Activated CD4-positive, alpha-beta T cell treated with anti-CD3 and anti-CD28 coated beads, Interleukin-2, amount 50 U/mL, for 1 hour (primary cell): ENCODE measurements at places on chromosomes 11 and 22.

GRCh38 chr11:31645747-31646146, 136.2 kb downstream of the ELP4 start:
- DNase-seq: no peak

DNA sequence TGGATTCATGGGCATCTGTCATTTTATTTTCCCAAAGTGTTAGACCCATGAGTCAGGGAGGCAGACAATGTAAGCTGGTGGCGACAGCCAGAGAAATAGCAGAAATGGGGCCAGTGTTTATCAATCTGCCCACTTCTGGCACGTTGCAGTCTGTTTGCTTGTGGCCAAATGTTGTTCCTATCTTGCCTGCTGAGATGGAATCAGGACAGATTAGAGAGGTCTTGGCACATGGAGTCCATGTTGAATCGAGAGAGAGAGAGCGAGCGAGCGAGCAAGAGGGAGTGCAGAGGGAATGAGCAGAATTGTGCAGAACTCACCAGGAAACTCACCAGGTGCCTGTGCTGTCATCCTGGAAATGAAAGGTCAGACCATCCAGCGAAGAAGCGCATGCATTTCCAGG, 21.9 kb upstream of the PARVG start:
- DNase-seq: no peak

DNA sequence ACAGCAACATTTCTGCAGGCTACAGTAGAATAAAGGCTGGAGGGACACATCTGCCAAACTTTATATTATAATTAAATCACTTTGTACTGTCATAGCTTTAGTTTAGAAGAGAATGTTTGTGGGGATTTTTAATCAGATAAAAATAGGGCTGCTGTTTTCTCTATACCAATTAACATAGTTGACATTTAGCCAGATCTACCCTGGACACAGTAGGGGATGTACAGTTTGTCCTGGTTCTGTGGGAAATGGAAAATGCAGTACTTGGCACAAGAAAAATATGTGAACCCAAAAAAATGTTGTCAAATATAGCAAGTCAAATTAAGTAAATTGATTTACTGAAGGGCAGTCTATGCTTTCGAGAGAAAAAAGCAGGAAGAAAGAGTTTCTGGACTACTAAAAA, 20.8 kb upstream of the PICALM start:
- no peak for DNase-seq

DNA sequence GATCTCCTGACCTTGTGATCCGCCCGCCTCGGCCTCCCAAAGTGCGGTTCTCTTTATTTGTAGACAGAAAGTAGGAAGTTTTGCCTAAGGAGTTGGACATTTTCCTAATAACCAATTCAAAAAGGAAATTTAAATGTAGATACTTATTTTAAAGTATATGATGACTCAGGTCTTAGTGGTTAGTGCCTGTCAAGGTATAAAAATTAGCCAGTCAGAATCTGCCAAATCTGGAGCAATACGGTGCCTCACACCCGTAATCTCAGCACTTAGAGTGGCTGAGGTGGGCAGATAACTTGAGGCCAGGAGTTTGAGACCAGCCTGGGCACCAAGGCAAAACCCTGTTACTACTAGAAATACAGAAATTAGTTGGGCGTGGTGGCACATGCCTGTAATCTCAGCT, 86.7 kb upstream of the RASSF10 start:
- no peak for DNase-seq

DNA sequence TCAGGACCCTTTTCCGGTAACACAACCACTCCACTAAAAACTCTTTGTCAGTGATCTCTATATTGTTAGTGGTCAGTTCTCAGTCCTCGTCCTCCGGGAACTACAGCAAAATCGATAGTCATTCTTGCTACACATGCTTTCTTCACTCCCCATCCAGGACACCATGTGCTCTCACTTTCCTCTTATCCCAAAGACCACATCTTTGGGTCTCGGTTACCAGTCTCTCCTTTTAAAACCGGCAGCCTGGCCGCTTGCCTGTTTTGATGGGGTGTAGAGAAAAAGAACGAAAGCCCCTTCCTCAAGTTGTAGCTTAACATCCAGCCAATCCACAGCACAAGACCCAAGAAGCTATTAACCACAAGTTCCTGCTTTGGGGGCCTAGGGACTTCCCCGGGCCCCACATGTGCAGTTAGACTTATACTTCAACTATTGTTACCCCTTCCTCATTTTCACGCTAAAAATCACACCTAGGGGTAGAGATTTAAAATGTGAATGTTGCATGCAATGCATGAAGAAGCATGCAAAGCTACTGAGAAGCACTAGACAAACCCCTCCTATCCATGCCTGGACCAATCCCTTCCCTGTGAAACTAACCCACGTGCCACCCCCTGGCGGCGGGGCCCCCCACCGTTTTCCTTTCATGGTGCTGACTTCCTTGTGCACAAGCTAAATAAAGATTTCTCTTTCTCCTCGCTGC, 1.5 kb upstream of the TOLLIP start:
- peak; percentile 55 for DNase-seq

GRCh38 chr11:96052921-96053651, 129.2 kb upstream of the MTMR2 start:
- DNase-seq: no peak

DNA sequence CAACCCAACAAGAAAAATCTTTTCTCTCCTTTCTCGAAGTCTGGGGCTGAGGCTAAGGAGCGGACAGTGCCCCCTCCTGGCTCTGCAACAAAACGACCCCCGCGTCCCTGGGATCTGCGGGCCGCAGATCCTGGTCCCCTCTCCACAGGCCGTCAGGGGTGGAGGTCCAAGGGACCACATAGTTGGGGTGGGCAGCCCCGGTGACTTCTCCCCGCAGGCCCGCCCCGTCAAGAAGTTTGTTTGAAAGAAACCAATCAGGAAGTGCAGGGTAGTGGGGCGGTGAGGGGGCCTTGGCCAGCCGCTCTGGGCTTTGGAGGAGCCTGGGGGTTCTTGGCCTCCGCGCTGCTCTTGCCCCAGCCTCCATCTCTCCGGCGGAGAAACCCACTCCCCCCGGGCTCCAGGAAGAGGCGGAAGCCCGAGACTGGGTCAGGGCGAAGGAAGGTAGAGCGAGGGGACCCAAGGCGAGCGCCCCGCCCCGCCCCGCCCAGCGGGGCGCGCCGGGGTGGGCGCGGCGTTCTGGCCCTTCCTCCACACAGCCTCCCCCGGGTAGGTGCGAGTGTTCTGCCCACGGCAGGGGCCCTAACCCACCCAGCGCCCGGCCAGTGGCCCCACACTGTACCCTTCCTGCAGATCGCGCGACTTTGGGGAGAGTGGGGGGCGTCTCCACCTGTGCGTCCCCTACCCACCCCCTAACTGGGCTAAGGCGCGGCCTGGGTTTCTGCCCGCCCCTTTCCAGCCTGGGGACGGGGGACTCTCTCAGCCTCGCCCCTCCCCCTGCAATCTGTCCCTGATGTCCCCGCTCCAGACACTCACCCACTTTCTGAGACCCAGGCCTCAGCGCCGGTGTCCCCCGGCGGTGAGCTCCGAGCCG, 1.3 kb downstream of the TP53I11 start:
- peak; percentile 38 for DNase-seq

DNA sequence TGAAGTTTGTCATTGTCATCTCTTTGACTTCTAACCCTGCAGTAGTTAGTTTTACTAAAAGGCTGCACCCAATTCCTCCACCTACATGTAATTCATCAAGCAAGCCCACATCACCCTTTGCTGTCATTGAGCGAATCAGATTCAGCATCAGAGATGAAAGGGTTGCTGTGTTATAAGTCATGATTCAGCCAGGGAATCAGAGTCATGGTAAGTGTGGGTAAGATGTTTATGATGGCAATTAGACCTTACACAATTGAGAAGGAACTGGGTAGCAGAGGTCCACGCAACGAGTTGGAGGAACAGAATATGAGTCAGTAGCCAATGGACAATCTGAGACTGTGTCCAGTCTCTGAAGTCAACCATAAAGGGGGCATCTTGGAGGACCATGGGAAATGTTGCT, 162.8 kb upstream of the SNX19 start:
- no peak for DNase-seq

DNA sequence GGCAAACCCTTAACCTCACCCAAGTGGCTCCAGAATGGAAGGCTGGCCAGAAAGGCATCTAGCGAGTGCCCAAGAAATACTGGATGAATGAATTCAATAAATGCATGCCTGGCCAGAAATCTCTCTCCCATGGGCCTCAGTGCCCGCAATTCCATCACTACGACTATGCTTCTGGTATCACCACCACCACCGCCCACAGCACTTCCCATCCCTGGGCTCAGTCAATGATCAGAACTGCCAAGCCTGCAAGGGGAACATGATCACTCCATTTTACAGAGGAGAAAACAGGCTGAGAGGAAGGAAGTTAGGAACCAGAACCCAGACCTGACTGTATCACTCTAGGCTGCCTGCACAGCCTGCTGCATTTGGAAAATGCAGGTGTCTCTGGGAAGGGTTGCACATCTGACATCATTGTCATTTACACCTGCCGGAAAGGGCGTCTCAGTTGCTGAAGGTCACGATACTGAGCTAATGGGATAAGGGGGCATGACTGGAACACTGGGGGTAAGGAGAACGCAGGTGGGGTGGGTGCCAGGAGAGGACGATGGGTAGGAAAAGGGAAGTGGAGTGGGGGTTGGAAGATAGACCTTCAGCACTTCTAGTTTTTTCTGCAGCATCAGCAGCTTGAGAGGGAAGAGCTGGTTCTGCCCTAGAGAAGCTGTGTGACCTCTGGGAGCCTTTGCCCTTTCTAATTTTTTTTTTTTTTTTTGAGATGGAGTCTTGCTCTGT, 3.2 kb downstream of the GPR152 start:
- DNase-seq: no peak

- DNase-seq: no peak
Measured at GRCh38 chr22:39554151-39554550, 16.4 kb upstream of the CACNA1I start.

- no peak for DNase-seq
Measured at GRCh38 chr11:2693271-2694261, 6.2 kb downstream of the KCNQ1OT1 start.

DNA sequence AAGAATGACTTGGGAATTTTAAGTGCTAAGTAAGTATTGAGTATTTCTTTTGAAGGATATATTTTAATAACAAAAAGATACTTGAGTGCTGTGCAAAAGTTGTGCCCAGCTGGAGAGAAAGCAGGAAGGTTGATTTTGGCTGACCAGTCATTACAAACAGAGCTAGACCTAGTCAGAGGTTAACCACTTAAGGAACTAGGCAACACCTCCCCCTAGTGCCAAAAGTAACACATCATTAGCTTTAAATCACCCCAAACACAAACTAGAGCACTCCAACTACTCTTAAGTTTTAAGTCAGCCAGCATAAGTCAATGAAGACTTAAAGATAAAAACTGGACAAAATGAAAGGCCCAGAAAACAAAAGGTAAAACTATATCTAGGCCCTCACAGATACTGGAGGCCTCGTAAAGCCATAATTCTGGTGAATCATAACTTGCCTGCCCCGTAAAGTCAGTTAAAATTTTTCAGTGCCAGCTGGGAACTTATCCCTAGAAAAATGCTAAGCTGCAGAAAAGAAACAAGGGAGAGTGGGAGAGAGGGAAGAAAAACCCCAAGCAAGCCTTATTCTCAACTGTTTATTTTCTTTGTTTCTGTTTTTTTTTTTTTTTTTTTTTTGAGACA, 4.6 kb downstream of the TMEM9B start:
- DNase-seq: no peak

GRCh38 chr11:61713906-61714305, 33.7 kb downstream of the DAGLA start:
- DNase-seq: no peak

DNA sequence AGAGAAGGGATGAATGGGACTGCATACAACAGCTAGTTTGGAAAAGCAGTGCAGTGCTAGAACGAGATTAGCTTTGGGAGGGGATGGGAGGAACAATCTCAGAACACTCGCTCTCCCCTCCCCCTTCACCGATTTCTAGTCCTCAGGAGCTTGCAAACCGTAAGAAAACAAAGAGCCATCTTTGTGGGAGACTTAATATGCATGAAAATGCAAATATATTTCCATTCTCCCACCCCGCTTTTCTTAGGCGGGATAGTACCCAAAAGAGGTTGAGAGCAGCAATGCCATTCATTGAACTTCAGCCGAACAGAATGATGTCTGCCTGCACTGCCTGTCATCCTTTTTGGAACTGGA, 1.1 kb downstream of the SPINDOC start:
- no peak for DNase-seq

GRCh38 chr11:79087961-79088318, 352.9 kb downstream of the TENM4 start:
- DNase-seq: no peak

DNA sequence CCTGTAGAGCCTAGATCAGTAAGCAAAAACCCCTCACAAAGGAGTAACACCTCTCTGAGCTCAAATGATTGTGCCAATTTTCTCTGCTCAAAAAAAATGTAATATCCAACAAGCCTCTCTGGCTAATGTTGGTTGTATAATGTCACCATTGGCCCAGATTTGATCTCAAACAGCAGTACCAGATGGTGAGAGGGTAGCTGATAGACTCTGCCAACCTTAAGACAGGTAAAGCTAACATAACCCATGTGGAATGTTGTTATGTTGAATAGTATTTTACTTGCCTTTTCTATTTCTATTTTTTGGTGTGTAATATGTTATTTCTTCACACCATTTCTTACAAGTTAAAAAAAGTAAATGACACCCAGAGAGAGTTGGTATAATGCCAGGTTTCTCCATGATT, 166.7 kb upstream of the GUCY1A2 start:
- no peak for DNase-seq

GRCh38 chr11:3091846-3092602, 34.8 kb upstream of the CARS1 start:
- DNase-seq: peak; percentile 71

DNA sequence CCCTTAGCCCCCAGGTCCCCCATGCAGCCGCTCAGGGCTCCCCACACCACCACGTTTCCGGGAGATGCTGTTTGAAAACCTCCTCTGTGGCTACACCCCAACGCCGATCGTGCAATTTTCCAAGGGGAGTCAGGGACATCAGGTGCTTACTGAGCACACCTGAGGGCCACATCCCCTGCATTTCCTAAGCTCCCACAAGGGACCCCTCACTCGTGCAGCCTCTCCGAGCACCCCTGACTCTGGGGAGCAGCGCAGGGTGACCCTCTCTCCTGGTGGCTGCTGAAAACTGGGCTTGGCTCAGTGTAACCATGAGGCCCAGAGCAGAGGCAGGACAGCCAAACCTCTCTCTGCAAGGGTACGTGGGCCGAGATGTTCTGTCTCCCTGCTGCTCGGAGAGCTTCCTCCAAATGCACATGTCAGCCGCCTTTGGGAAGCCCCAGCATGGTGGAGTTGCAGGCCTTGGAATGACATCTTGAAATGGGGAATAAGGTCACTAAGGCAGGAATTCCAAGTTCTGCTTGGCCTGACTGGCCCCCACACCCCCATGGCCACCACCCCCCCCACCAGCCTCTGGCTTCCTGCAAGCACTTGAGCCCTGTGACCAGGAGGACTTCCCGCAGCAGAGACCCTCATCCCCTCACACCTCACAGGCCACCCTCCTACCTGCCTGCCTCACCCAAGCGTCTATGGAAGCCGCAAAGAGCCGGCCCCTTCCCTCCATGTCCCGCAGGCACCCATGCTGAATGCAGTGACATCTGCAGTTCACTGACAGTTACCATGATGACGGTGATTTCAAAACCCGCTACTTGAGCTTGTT, 257.4 kb downstream of the BRD1 start:
- DNase-seq: no peak

- no peak for DNase-seq
Measured at GRCh38 chr11:19208959-19209546, 7.3 kb upstream of the CSRP3 start.

- no peak for DNase-seq
Measured at GRCh38 chr11:66211100-66211499, 57.3 kb upstream of the RAB1B start.

GRCh38 chr11:110065189-110065588, 28.0 kb upstream of the ZC3H12C start:
- no peak for DNase-seq

GRCh38 chr11:127862406-127862805, 725.0 kb downstream of the ETS1 start:
- no peak for DNase-seq
